HS-5 (cell line): ENCODE measurements at places on chromosomes 11 and 22.

- DNase-seq: no peak
Measured at GRCh38 chr11:15599376-15599775, 484.7 kb downstream of the INSC start.

DNA sequence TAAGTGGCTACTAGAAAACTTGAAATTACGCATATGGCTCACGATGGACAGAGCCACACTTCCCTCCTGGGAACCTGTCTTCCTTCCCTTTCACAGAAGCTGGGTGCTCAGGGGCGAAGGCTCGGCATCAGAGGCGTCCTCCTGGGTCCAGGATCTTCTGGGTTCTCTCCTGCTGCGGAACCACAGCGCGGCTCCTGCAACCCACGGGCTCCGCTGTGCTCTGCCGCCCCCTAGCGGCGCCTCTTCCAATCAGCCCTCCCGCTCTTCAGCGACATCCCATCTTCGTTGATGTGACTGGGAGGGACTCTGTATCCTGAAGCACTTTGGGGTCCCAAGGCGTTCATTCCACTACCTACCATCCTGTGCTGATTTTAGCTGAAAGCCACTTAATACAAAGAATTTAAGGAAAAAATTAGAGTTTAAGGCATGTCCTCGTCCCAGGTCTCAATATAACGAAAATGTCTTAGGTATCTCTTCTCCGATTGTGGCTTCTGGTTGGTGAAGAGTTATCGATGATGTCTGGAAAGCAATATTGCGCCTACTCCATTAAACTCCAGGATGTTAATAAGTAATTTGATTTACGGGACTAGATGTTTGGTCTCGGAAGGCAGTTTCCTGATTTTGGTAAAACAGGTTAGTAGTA lies 14.8 kb upstream of the RPS3 start:
- DNase-seq: no peak

GRCh38 chr11:75480185-75481175 lies 45.3 kb downstream of the GDPD5 start:
- DNase-seq: no peak

DNA sequence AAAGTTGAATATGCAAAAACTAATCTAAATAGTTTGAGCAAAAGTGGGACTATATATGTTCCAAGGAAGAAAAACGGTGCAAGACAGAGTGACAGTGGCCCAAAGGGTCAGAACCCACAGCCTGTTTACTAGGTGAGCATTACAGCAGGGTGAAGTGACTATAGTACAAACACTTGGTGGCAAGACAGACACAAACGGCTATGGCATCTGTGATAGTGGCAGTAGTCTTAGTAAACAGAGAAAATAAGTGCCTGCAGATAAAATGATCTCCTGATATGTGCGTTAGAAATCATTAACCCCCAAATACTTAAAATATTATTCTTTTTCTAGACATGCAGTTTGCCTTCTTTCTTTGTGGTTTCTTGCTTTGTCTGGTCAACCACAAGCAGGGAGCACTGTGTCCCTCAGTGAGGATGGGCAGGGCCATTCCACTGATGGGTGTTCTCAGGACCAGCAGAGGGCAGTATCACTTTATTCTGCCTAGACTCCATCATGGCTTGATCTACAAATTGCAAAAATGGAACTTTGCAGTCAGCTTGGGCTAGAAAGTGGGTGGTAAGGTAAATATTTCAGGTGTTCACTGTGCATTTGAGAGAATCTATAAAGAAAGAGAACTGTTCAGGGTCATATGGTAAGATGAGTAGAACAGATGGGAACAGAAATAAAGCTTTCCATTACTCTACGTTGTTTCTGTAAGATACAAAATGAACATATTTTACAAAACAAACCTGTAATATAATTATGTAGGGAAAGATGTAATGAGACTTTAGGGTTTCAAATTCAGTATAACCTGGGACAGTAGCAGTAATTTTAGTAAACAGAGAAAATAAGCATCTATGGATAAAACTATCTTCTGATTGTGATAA lies 198.2 kb downstream of the SWAP70 start:
- DNase-seq: no peak

- DNase-seq: no peak
Measured at GRCh38 chr22:29205594-29206371, at the start of gene EMID1. EMID1 (plus strand) TSS chr22:29205896; CDS start chr22:29206039, 143 bp downstream.

DNA sequence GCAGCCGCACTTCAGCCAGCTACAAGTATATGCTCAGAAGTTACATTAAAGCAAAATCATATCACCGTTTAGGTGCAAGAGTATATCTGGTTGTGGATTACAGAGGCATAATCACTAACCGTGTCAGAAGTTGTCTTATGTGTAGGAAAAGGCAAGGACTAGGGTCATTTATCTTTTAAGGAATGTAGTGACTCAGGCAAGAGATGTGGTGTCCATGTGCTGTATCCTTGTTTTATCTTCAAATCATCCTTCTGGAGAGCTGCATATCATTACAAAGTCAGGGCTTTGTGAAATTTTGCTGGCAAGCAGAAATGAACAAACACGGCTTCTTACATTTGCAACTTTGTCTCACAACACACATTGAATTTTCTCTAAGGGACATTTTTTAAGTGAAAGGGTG lies 12.7 kb upstream of the CHORDC1 start:
- no peak for DNase-seq

DNA sequence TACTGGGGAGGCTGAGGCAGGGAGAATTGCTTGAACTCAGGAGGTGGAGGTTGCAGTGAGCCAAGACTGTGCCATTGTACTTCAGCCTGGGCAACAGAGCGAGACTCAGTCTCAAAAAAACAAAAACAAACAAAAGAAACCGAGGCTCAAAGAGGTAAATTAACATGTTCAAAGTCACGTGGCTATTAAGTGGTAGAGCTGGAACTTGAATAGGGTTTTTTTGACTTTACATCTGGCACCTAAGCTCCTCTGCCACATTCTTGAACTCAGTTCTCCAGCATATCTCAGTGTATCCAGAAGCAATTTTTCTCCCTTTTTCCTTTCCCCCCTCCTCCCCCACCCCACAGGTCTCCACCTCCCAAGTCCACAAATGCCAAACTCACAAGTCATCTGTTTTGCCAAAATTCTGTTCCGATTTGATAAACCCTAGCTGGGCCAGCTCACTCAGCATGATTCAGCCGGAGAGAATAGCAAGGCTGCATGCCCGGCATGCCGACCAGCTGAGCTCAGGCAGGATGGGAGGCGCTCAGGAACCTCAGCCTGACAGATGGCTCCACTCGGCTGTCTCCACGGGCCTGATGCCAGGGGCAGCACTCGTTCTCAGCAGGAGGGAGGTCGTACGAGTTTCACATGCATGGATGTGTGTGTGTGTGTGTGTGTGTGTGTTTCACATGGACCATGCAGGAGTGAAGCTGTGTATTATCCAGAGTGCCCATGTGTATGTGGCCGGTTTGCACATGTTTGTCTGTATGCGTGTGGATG lies 63.2 kb upstream of the RRAS2 start:
- peak; percentile 99 for DNase-seq

GRCh38 chr11:65021509-65021908 lies 5.7 kb upstream of the SNX15 start:
- DNase-seq: no peak
